Lower lobe of right lung (tissue), 2 donors: ENCODE measurements at places on chromosomes 7 and 10. TPM values are rescaled to one million over a fixed set of nuclear protein-coding genes. Genes with fewer than 3 reads are reported as not detected.

Gene GATA3
- 4.6 TPM for total RNA-seq

Gene CLRN3
- total RNA-seq, result not detected

Gene TAS2R4
- 2.0 TPM for total RNA-seq

Gene CHST3
- total RNA-seq, result 12.0 TPM

Gene DMBT1
- total RNA-seq, result 43.1 TPM

Gene MDFIC
- 46.3 TPM for total RNA-seq

Gene RRP12
- 24.0 TPM for total RNA-seq

Gene ZNF37A
- 16.6 TPM for total RNA-seq

Gene FOXK1
- 28.8 TPM for total RNA-seq

Gene SRGN
- 232 TPM for total RNA-seq

Gene OR9A2
- total RNA-seq, result not detected

Gene XRCC2
- 0.86 TPM for total RNA-seq

Gene GLI3
- 20.7 TPM for total RNA-seq

Gene PCLO
- total RNA-seq, result 2.9 TPM

Gene IKZF1
- total RNA-seq, result 61.9 TPM

Gene FXYD4
- not detected for total RNA-seq

Gene OGDHL
- total RNA-seq, result 0.30 TPM

Gene ADIRF
- total RNA-seq, result 158 TPM

Gene RTKN2
- total RNA-seq, result 109 TPM

Gene MSRB2
- total RNA-seq, result 17.9 TPM

Gene ABCB1
- total RNA-seq, result 4.3 TPM

Gene HEPACAM2
- 0.18 TPM for total RNA-seq

Gene SPAG6
- total RNA-seq, result 10.4 TPM

Gene SLC26A3
- not detected for total RNA-seq

Gene DTX2
- total RNA-seq, result 36.5 TPM

Gene EPC1
- total RNA-seq, result 40.3 TPM

Gene ZNF273
- 8.4 TPM for total RNA-seq

Gene PTF1A
- not detected for total RNA-seq

Gene NPTX2
- total RNA-seq, result 0.62 TPM

Gene ADO
- total RNA-seq, result 16.3 TPM

Gene PILRA
- total RNA-seq, result 48.7 TPM

Gene ADCY1
- total RNA-seq, result 2.4 TPM

Gene PIK3AP1
- total RNA-seq, result 71.6 TPM

Gene SAMD9L
- 64.4 TPM for total RNA-seq

Gene GIMAP2
- 46.9 TPM for total RNA-seq
